ENCODE measurements at places on chromosomes 6 and 20. TPM values are rescaled to one million over a fixed set of nuclear protein-coding genes. Genes with fewer than 3 reads are reported as not detected.

CSNK2A1 gene
- total RNA-seq, result 66.9 TPM

ZC2HC1B gene
- not detected for total RNA-seq

GRCh38 chr6:75396005-75396800 lies 97.4 kb downstream of the FILIP1 start:
- H3K36me3 ChIP-seq, result no peaks in the 10 kb centered on the region
- no peak for DNase-seq
- H3K27ac ChIP-seq, result no peak overlapping the region
- no peak overlapping the region for H3K4me3 ChIP-seq
- no peaks in the 10 kb centered on the region for H3K27me3 ChIP-seq
- H3K4me1 ChIP-seq, result no peaks in the 10 kb centered on the region

MAFB gene
- 34.0 TPM for total RNA-seq

SIGLEC1 gene
- total RNA-seq, result 5.3 TPM

GRCh38 chr20:513429-513828 lies 30.2 kb downstream of the CSNK2A1 start:
- no peak overlapping the region for H3K27ac ChIP-seq
- peaks cover 5% of the 10 kb centered on the region for H3K4me1 ChIP-seq
- no peak overlapping the region for H3K4me3 ChIP-seq
- DNase-seq, result no peak

GRCh38 chr6:169533301-169534038 lies 168.4 kb downstream of the WDR27 start:
- DNase-seq, result no peak
- no peak overlapping the region for H3K27ac ChIP-seq
- H3K4me3 ChIP-seq, result no peak overlapping the region
- peaks cover 4% of the 10 kb centered on the region for H3K4me1 ChIP-seq

GRCh38 chr6:142665393-142665792 lies 279.6 kb downstream of the HIVEP2 start:
- H3K4me1 ChIP-seq, result no peaks in the 10 kb centered on the region
- no peak overlapping the region for H3K27ac ChIP-seq
- H3K36me3 ChIP-seq, result no peaks in the 10 kb centered on the region
- no peaks in the 10 kb centered on the region for H3K27me3 ChIP-seq

PBOV1 gene
- total RNA-seq, result not detected

DNA sequence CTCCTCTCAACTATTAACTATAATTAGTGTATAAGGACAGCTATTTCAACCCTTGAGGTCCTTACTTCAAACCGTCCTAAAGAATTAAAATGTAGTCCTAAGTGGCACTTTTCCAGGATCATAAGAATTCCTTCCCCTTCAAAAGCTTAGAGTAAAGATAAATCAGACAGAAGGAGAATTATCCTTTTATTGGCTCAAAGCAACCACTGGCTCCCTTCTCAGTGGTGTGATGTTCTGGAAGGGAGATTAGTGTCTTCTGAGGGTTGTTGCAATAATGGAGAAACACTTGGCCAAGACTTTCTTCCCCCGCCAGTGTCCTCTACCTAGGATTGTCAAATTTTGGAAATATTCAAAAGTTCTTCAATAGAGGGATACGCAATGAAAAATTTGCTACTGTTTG lies 89.1 kb upstream of the PLEKHG1 start:
- no peak for DNase-seq
- no peaks in the 10 kb centered on the region for H3K27me3 ChIP-seq
- no peaks in the 10 kb centered on the region for H3K4me1 ChIP-seq
- H3K4me3 ChIP-seq, result no peak overlapping the region

DNA sequence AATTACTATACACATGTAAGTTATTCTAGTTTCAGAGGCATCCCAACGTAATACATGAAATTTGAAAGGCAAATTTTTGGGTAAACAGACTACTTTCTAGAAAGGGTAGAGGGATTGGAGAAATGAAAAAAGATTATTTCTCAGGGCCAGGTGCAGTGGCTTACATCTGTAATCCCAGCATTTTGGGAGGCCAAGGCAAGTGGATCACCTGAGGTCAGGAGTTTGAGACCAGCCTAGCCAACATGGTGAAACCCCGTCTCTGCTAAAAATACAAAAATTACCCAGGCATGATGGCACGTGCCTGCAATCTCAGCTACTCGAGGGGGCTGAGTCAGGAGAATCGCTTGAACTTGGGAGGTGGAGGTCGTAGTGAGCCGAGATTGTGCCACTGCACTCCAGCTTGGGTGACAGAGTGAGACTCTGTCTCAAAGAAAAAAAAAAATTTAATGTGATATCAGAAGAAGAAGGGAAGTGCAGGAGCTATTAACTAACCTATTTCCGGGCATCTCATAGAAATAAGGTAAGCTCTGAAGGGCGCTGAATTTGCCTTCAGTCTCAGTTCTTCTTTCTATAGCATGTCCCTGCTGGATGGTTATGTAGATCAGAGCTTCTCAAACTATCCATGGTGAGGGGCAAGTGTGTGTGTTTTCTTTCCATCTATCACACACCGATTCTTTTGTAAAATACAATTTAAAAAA lies 100.3 kb upstream of the MTHFD1L start:
- no peak overlapping the region for H3K27ac ChIP-seq
- H3K36me3 ChIP-seq, result no peaks in the 10 kb centered on the region
- no peak overlapping the region for H3K4me3 ChIP-seq
- DNase-seq, result no peak
- no peaks in the 10 kb centered on the region for H3K4me1 ChIP-seq
- no peaks in the 10 kb centered on the region for H3K27me3 ChIP-seq
